ENCODE measurements at places on chromosomes 5 and 9.

GRCh38 chr5:50759526-50760270 lies 93.3 kb downstream of the PARP8 start:
- no peak for DNase-seq

GRCh38 chr5:821504-821903 lies 29.3 kb downstream of the ZDHHC11 start:
- DNase-seq: no peak

DNA sequence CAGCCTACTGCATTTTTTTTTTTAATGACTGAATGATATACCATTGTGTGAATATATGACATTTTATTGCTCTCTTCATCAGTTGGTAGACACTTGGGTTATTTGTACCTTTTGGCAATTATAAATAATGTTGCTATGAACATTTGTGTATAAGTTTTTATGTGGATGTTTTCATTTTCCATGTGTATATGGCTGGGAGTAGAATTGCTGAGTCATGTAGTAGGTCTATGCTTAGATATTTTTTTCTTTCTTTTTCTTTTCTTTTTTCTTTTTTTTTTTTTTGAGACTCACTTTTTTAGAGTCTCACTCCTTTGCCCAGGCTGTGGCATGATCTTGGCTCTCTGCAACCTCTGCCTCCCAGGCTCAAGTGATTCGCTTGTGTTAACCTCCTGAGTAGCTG lies 32.9 kb upstream of the FAM120AOS start:
- DNase-seq: no peak

DNA sequence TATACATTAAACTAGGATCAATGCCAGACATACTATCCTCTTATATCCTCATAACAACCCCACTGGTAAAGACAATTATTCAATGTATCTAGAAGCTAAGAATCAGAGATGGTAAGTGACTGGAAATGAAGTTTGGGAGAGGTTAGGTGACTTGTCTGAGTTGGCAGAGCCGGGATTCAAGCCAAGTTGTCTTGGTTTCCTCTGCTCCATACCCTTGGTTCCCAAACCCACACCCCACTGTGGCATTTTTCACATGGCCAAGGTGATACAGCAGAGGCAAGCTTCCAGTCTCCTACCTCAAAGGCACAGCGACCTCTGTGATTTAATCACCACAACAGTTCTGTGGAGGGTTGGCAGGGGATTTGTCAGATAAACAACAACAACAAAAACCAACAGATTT lies 34.7 kb upstream of the ADRB2 start:
- no peak for DNase-seq

Measured in HS-27A (cell line).